ENCODE measurements at places on chromosomes 2 and 18.

- no peak for DNase-seq
Measured at GRCh38 chr2:226885769-226886435, 50.0 kb downstream of the RHBDD1 start.

DNA sequence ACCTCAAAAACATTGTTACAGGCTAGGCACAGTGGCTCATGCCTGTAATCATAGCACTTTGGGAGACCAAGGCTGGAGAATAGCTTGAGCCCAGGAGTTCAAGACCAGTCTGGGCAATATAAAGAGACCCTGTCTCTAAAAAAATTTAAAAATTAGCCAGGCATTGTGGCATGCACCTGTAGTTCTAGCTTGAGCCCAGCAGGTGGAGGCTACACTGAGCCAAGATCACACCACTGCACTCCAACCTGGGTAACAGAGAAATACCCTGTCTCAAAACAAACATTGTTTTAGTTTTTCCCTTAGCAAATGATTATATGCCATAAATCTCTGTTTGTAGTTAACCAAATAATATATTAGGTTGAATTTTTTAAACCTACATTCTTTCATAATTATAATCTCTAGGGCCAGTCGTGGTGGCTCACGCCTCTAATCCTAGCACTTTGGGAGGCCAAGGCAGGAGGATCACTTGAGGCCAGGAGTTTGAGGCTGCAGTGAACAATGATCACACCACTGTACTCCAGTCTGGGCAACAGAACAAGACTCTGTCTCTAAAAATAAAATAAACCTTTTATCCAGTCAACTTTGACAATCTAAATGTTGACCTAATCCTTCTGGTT is 13.3 kb upstream of the CYP20A1 start:
- no peak for DNase-seq

- DNase-seq = no peak
Measured at GRCh38 chr2:235756491-235756890, 262.6 kb downstream of the AGAP1 start.

DNA sequence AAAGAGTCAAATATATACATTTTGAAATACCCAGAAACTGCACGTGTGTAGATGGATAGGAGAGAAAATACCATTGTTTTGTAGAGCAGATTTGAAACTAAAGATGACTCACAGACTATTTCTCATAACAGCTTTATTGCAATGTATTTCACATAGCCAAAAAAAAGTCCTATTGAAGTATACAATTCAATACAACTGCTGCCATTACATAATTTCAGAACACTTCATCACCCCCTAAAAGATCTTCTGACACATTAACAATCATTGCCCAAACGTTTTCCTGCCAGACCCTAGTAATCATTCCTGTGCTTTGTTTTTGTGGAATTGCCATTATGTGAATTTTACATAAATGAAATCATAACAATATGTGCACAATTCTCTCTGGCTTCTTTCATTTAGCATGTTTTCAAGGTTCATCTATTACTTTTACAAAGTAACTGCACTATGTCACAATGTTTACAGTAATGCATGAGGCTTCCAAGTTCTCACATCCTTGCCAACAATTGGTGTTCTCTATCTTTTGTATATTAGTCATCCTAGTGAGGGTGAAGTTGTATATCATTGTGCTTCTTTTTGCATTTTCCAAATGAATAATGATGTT is 378.6 kb upstream of the CWC22 start:
- DNase-seq = no peak

DNA sequence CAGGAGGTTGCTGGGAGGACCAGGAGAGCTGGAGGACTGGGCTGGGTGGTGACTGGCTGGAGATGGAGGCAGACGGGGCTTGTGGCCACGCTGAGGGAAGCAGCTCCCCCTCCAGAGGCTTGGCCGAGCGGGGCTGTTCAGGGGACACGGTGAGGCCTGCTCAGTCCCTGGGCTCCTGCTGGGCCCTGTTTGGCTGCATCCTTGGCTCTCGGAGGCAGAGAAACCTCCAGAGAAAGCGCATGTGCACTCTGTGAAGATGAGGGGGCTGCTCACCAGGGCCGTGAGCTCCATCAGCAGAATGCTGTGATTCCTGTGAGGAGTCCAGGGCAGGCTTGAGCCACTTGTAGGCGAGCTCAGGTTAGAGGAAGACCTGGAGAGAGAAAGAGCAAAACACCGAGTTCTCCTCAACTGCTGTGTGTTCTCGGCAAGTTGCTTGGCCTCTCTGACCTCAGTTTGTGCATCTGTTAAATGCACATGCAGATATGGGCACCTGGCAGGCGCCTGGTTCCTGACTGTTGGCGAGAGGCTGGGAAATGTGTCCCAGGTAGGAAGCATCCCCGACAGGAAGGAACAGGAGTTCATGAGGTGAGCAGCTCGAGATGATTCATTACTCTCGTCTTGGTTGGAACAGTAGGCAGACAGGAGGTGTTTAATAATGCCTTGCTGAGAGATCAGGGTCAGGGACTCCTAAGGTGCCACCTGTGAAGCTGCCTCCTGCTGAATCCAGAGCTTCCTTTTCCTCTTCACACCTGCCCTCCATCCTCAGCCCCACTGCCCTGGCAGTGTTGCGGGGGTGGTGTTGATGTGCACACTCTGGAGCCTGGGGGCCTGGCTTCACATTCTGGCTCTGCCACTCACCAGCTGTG is 941 bp downstream of the ZAP70 start:
- no peak for DNase-seq

- DNase-seq = no peak
Measured at GRCh38 chr2:28406276-28407096, 13.8 kb downstream of the FOSL2 start.

DNA sequence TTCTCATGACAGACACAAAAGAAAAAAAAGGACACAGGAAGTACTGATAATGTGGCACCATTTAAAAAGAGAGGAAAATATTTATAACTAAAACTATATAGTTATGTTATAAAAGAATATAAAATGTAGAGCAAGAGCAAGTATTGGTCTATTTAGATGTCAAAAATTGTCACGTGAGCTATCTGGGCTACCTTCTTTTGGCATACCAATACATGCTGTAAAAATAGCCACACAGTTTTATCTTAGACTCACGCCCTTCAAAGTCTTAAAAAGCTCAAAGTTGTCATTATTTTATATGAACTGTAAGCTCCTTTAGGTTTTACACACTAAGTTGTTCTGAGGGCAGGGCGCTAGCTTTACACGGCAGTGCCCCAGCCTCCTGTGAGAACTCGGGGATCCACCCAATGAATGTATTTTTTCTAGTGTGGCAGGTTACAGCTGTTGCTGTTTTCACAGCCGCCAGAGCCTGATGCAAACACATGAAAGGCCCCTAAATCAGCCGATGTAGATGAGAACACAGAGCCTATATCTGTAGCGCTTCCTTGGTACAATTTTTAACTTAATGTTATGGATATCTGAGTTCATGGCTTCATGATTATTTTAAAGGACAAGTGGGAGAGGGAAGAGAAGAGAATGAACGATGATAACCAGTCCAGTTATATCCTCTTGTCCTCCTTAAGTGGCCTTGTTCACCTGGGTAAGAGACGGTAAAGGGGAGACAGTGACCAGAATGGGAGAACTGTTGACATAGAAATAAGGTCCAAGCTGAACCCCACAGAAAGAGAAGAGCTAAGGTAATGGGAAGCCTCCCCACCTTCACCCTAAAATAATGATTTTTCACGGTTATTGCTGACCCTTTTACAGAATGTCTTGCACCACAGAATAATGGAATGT is 130.8 kb downstream of the CACNB4 start:
- DNase-seq = no peak

DNA sequence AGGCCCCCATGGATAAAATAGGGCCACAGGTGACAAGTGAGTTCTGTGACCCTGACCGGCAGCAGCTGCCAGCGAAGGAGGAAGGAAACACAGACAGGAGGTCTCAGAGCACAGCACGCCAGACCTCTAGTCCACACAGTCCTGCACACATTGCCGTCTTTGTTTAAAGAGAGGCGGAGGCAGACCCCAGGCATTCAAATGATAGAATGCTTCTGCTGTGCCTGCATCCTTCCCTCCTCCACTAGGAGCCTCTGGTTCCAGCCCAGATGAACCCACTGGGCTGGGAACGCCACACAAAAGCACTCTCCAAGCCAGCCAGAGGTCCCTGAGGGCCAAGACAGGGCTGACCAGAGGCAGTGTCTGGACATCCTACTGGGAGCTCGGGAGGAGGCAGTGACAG is 118.7 kb downstream of the KLHL29 start:
- no peak for DNase-seq

DNA sequence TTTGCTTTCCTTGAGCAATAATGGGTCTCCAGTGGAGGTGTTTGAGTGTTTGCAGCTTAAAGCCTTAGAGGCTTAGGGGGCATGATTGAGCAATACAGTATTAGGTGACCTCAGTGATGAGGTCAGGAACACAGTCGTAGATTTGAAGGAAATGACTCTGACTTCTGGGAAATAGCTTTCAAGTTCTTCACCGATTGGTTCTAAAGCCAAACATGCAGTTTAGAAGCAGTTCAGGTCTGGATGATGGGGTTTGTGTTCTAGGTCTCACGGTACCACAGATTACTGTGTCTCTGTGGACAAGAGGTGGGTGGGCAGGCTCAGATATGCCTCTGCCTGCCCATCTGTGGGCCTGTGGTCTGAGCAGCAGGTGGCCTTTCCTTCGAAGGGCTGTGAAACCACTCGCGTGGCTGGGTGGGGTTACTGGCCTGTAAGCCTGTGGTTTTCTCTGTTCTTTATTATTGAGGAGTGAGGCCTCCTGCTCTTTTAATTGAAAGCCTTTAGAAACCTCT is 7.8 kb downstream of the MTHFD2 start:
- DNase-seq = no peak

DNA sequence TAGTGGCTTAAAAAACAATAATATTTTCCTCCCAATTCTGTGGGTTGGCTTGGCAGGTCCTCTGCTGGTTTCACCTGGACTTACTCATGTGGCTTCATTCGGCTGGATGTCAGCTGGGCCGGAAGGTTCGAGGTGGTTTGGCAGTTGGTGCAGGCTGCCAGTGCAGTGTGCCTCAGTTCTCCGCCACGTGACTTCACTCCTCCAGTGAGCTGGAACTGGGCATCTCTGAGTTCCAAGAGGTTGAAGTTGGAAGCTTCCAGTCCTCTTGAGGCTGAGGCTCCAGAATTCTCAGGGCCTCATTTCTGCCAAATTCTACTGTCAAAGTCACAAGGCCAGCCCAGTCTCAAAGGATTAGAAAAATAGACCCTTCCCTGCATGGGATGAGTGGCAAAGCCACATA is 83.4 kb upstream of the B3GNT7 start:
- DNase-seq = no peak

- DNase-seq = no peak
Measured at GRCh38 chr2:170222298-170222697, 44.4 kb downstream of the MYO3B start.

- DNase-seq = no peak
Measured at GRCh38 chr2:159251296-159252173, 35.0 kb downstream of the WDSUB1 start.

DNA sequence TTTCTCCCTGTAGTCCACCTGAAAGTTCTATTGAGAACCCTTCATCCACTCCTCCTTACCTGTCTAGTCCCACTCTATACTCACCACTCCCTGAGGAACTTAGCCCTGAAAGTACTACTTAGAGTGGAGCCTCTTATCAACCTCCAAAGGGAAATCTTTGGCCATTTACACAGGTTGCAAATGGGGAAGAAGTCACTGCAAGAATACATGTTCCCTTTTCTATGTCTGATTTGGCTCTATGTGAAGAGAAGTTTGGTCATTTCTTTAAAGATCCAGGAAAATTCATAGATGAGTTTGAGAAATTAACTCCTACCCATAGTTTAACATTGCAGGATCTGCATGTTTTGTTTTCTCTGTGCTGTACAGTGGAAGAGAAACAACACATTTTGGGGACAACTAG is 22.9 kb upstream of the MGAT4A start:
- DNase-seq = no peak

DNA sequence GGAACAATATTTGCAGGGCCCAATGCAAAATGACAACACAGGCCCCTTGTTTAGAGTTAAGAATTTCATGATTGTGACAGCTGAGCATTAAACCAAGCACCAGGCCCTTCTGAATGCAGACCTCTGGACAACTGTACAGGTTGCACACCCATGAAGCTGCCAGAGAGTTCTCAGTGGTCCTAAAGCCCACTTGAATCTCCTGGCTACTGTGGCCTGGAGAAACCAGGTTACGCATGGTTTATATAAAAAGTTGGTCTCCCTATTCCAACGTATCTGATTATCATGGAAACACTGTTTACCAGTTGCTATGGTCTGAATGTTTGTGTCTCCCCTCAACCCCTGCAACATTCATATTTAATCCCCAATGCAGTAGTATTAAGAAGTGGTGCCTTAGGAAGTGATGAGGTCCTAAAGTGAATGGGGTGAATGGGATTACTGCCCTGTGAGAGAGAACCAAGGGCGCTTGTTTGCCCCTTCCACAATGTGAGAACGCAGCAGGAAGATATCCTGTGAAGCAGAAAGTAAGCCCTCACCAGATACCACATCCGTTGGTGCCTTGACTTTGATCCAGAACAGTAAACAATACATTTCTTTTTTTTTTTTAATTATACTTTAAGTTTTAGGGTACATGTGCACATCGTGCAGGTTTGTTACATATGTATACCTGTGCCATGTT is 48.0 kb upstream of the ANXA4 start:
- DNase-seq = no peak

DNA sequence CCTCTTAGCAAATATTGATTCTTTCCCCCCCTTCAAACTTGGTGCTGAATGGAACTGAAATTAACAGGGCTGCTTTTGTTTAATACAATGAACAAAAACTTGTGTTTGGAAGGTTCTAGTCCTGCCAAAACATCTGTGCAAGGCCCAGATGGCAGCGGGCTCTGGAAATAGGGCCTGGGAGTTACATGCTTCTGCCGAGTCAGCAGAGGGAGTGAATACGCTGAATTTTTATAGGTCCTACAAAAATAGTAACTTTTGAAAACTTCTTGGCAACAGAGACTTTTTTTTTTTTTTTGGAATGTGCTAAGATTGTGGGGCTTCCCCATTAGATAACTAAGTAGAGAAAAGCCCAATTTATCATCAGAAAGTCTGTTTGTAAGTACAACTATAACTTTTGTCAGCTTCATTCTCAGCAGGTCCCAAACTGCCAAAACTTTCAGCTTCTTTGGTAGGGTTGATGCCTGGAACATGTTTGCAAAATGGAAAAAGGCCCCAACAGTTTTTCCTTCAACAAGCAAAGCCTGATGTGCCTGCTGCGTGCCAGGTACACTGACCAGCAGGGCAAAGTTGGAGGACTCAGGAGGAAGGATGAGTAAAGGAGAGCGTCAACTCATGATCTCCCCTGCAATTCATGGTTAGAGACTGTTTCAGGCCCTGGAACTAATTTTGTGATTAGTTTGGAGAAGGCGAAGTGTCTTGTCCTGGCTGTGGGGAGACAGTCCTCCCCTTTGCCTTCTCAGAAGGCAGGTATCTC is 45.1 kb upstream of the HDAC4 start:
- DNase-seq = peak; percentile 28
